ENCODE measurements at places on chromosomes 12 and 14.
A peak's percentile ranks its signal among the peaks of the same experiment; 100 is the strongest.

GRCh38 chr14:58782011-58782410, 144.2 kb downstream of the DACT1 start:
- DNase-seq, result no peak

GRCh38 chr12:51307655-51308593, 16.1 kb downstream of the BIN2 start:
- DNase-seq, result no peak

GRCh38 chr12:12719496-12719895, 2.3 kb downstream of the CDKN1B start:
- no peak for DNase-seq

GRCh38 chr14:80465546-80466220, 254.4 kb upstream of the DIO2 start:
- no peak for DNase-seq

- DNase-seq, result peak; percentile 75
These were observed 4.5 kb upstream of the DNAH10 start for GRCh38 chr12:123757561-123757960.

DNA sequence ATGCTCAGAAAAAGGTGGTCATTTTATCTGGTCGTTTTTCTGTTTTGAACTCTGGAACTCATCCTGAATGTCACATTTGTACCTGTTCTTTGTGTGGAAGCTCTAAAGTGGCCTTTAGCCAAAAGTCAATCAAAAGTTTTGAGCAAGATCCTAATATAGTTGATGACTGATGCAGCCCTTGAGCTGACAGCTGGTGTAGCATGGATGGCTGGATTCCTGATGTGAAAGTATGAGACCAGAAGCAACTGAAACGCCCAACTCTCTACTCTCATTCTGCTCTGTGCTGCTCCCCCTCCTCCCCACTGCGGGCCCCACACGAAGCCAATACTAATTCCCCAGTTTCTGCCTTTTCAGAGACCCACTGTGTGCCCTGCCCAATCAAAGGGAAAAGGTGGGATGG, 10.3 kb upstream of the MYH7 start:
- DNase-seq, result no peak

DNA sequence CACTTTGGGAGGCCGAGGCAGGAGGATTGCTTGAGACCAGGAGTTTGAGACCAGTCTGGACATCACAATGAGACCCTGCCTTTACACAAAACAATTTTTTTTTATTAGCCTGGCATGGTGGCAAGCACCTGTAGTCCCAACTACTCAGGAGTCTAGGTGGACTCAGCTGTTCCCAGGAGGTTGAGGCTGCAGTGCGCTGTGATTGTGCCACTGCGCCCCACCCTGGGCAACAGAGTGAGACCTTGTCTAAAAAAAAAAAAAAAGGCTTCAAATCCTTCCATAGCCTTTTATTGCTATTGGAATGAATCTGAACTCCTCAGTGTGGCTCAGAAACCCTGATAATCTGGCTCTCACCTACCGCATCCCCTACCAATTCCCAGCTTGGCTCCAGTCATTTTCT, 26.1 kb downstream of the AK7 start:
- no peak for DNase-seq
